CD4-positive, alpha-beta T cell (primary cell): ENCODE measurements at places on chromosomes 3 and 15.

GRCh38 chr3:121979734-121980449 is 42.2 kb downstream of the ILDR1 start:
- DNase-seq = no peak

- no peak for DNase-seq
These were observed 310.9 kb downstream of the TBC1D5 start for GRCh38 chr3:17431484-17432045.

- DNase-seq = no peak
These were observed 8.2 kb downstream of the SLC2A2 start for GRCh38 chr3:171018156-171018935.

DNA sequence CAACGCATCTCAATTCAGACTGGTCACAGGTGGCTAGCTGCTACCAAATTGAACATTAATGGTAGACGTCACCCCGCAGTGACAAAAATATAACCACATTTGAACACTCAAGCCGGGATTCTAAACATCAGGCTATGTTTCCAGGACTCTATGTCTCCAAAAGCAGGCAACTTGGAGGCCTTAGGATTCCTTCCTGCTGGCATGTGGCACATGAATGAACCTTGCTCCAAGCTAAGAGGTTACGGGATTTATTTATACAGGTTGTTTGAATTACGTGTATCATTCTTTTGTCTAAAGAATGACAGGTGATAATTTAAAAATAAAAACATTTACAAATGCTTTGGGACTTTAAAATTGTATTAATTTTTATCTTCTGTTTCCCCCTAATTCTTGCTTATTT is 864.4 kb upstream of the CFAP20DC start:
- no peak for DNase-seq

DNA sequence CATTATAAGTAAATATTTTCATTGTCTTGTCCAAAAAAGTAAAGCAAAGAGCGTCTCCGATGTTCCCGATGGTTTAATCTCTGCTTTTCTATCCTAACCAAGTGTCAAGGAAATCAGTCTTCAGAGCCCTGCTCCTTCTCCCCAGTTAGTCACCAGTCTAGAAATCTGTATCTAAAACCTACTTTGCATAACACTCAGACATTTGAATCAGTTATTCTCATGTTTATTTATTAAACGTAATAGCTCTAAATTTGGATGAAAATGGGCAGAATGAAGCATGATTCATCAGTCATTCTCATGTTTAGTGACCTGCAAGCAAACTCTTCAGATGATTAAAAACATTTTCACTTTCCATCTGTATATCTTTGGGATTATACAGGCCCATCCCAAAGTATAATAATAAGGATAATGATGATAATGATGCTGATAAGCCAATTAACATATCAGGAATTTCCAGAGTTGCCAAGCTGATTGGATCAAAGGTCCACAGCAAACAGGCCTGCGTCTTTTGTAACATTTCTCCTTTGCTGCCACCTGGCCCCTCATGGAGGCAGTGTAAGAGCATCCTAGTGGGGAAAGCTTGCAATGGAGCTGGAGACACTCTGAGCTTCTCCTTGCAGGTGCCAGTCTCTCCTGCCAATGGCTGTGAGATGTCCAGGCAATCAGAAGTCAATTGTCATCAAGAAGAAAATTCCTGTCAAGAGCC is 273.9 kb downstream of the IGSF11 start:
- no peak for DNase-seq

DNA sequence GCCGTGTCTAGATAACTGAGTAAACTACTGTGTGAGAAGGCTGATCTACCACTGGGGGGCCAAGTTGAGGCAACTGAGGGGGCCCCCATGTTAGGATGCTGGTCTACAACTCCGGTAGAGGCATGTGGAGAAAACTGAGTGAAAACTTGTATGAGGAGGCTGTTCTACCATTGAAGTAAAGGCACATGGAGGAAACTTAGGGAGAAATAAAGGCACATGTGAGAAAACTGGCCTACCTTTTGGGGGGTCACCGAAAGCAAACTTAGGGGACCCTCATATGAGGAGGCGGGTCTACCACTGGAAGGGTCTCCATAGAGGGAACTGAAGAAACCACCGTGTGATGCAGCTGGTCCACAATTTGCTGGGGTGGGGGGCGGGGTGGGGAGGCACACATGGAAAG is 155.2 kb downstream of the FBLN2 start:
- DNase-seq = no peak
